Stimulated activated CD4-positive, alpha-beta T cell treated with anti-CD3 and anti-CD28 coated beads, TNF-alpha, amount 100 ng/mL, for 4 hours (primary cell): ENCODE measurements at places on chromosomes 2 and 18.

GRCh38 chr18:11872479-11873136 is 21.4 kb downstream of the CHMP1B start:
- DNase-seq = no peak

DNA sequence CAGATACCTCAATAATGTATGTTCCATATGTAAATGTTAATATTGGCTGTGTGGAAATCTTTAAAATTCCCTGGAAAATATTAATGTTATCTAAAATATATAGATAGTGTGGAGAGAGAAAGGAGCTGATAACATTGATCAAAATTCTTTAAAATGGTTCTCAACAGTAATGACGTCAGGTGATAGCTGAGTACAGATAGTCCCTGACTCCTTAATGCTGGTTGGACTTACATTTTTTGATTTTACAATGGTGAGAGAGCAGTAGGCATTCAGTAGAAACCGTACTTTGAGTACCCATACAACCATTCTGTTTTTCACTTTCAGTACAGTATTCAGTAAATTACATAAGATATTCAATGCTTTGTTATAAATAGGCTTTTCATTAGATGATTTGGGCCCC is 146.6 kb downstream of the GALNT3 start:
- DNase-seq = no peak

DNA sequence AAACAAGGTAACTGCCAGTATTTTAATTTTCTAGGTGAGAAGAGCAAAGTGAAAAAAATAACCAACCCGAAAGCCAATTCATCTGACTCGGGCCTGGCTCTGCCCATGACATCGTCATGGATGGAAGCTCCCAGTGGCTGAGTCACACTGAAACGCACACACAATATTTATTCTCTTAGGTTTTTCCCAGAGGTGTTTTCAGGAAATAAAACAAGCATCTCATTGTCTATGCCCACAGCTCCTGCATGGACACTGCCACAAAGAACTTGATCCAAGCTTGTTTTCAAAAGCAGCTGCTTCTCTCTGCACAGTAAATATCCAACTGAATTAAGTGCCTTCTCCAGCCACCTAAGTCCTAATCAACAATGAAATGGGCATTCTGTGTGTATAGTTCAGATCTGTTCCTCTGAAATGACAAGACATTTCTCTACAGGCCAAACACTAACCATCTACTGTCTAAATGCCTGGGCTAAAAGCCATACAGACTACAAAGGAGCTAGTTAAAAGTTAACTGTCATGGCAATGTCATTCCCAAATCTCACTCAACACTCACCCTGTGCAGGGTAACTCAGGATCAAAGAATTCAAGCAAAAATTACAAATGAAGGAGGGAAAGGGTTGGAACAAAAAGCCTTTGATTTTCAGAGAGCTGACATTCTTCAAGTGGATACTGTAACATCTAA is 62.9 kb downstream of the RPL31 start:
- no peak for DNase-seq

DNA sequence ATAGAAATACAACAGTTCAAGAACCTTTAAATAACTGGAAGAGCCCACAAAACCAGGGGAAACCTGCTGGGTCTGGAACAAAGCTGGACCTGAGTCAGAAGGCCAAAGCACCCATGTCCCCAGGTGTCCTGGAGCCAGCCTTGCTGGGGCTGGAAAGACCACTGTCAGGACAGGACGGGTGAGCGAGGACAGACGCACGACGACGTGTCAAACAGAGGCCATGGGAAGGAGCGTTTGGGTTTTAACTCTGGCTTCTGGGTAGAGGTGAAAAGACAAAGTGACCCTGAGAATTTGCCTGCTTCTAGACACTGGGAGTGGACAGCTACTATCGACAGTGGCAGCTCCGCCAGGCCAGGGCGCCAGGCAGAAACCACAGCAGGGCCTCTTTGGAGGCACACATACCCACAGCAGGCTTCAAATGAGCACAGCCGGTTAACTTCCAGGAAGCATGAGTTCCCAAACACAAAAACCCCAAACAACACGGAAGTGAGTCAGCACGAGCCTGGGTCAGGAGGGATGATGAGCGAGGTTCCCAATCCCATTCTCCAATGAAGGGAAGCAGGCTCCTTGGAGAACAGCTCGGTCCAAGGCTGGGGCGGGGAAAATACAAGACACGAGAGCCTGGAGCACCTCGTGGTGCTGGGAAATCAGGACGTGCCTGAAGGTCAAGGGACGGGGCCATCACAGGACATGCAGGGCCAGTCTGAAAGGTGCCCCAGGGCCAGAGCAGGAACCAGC is 208.0 kb downstream of the TWIST2 start:
- DNase-seq = no peak

GRCh38 chr2:226995625-226996041 is 159.8 kb downstream of the RHBDD1 start:
- no peak for DNase-seq

GRCh38 chr18:39846265-39846664 is 2108.8 kb upstream of the PIK3C3 start:
- DNase-seq = no peak

DNA sequence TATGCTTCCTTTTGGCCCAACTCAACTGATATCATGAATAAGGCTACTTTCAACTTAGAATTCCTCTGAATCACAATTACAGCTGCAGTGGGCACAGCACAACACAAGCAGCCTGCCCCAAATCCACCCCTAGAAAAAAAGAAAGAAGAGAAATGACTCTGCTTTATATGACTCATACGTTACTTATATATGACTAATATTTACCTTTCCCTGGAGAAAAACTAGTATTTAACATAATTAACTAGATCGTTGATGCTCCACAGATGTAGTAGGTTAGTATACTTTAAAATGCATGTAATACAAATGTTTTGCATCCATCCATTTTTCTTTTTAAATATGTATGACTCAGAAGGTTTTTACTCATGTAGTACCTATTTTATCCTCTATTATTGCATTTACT is 133.3 kb upstream of the UNC80 start:
- no peak for DNase-seq

GRCh38 chr2:143312441-143312840 is 183.2 kb downstream of the ARHGAP15 start:
- DNase-seq = no peak

DNA sequence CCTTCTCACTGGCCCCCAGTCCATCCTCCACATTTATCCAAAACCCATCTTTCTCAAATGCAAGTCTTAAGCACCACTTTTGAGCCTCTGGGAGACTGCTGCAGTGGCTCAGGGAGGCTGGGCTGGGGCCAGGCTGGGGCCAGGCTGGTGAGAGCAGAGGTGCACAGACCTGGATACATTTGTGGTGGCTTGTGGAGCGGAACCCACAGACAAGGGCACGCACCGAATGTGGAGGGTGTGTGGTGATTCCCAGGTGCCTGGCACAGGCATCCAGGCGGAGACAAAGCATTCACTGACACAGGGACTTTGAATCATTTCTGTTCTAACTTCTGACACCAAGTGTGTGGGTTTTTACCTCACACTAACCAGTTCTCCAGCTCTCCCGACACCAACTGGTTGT is 42.2 kb upstream of the MGAT4A start:
- no peak for DNase-seq
